ENCODE measurements at places on chromosomes 6 and 20.

DNA sequence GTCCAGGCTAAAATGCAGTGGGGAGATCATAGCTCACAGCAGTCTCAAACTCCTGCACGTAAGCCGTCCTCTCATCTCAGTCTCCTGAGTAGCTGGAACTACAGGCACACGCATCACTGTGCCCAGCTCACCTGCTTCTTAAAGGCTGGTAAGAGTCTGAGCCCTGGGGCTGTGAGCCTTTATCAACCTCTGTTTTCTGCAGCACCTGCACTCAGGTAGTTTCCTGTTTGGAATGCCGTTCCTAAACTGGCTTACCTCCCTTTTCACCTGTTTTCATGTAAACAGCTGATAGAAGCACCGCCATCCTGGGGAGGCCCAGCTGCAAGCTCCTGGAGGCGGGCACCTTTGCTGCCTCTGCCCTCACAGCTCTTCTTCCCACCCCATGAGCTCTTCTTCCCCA lies 45.4 kb downstream of the SLC24A3 start:
- DNase-seq = no peak

DNA sequence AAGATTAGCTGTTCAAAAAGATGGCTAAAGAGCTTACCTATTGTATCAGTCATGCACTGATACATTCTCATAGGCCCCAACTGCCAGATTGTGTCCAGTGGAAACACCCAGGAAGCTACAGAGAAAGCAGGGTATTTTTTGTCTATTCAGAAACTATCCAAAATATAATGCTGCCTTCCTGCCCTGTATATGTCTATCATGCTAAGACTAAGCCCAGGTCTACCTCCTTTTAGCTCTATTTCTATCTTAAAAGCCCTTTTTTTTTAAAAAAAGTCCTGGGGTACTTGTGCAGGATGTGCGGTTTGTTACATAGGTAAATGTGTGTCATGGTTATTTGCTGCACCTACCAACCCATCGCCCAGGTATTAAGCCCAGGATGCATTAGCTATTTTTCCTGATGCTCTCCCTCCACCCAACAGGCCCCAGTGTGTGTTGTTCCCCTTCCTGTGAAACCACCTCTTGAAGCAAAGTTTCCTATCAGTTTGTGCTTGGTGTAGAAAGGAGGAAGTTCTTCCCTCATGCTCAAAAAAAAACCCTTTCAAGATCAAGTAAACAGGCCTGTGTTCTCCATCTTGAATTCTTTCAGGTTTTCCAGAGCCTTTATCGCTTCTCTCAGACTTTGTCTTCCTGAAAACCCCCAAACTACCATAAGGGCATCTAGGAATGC lies 514 bp downstream of the DEFB129 start:
- no peak for DNase-seq

DNA sequence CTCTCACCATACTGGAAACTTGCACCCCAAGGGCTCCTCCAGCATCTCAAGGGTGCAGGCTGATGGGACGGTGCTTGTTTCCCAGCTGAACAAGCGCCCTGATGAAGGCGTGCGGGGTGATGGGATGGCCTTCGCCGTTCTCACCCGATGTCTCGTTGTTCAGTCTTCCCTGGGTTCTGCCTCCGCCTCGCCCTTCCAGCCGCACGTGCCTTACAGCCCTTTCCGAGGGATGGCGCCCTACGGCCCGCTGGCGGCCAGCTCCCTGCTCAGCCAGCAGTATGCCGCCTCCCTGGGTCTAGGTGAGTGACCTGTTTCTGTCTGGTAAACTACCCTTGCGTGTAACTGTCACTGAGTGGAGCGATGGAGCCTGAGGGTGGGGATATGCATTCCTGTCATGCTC lies 3.9 kb downstream of the LSM14B start:
- DNase-seq = no peak

DNA sequence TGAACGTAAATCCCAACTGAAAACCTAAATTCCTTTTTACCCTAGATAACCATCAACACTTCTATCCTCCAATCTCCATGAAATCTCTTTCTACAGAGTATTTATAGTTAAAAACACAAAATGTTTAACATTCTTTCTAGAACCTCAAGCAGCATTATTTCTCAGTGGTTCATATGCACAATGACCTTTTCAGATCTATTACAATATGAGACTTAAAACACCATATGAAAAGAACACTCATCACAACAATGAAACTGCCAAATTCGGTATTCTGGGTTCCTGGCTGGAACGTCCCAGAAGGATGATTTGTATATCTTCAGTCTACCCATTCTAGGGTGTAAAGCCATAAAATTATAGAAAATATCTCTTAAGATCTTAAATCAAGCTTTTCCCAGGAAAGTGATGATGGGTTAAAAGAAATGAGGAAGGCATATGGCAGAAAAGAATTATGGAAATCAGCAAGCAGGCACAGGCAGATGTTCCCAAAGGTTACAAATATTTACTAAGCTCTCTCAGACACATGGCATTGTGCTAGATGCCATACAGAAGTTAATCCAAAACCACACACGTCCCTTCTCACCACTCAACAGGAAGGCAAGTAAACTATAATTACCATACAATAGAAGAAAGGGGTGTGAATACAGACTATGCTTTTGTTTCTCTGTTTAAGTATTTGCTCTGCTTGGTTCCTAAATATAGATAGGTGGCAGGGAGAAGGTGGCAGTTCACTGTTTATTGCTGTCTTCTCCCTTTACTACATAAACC lies 118.0 kb downstream of the CHD6 start:
- DNase-seq = no peak
